ENCODE measurements at places on chromosomes 7 and 10.

DNA sequence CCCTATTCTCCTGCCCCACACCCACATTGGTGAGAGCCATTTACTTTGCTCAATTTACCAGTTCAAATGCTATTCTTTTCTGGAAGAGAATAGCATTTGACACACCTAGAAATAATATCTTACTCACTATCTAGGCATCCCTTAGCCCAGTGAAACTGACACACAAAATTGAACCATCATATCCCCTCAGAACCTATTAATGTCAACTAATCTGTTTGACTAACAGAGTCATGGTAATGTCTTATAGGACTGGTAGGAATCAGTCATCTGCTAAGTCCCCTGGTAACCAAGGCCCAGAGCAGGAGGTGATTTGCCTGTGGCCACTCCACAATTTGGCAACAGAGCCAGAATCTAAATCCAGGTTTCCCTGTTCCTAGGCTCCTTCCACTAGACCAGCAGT lies 63.3 kb downstream of the PPP1R3C start:
- DNase-seq: no peak

DNA sequence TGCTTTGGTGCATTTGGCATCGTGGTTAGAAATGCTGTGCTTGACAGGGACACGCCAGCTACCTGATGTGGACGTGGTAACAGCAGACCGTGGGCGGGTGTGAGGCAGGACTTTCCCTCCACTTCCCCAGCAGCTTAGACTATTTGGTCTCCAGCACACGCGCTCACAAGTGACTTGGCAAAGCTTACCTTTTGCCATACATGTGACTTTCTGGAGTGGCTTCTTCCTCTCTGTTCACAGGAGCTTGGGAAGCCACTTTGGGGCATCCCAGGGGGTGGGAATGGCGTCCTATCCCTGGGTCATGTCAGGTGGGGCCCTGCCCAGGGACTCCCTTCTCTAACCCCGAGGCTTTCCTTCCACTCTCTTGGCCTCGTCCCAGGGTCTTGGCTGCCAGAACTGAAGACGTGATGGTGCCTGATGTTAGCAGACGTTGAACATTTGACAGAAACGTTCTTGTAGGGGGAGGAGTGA lies 228.7 kb upstream of the KLF6 start:
- DNase-seq: peak; percentile 62

DNA sequence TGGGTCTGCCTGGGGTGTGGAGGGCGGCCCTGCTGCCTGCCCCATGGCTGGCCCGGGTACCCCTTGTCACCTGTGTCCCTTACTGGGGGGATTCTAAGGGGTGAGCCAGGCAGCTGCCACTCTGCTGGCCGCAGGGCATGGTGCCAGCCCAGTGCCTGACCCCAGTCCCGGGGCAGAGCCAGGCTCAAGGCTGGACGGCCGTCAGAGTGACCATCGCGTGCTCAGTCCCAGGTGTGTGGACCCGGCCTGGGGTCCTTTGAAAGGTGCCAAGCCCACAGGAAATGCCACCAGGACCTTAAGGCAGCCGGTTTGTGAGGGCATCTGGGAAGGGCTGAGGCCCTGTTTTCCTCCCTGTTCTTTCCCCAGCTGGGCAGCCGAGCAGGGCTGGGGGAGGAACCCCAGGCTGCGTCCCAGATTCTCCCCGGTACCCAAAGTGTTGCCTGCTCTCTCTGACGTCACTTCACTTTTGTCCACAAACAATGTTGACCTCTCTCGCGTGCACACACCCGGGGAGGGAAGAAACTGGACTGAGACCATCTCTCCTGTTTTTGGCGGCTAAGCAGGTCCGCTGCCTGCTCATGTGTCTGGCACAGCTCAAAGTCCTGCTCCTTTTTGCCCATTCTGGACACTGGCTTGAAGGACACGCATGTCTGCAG lies 37.6 kb downstream of the PAPOLB start:
- no peak for DNase-seq

DNA sequence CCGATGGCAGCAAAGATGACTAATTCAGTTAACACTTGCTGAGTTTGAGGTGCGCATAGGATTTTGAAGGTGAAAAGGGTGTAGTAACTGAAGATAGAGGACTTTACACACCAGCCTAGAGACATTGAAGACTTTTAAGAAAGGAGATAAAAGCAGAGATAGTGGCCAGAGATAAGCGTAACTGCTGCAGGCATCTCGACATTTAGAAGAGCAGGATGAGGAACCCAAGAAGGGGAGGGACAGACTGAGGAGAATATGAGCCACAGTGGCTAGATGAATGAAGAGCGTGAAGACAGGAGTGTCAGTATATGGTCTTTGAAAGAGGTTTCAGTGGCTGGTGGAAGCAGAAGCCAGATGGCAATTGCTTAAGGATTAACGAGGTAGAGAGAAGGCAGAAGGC lies 71.6 kb downstream of the CELF2 start:
- DNase-seq: no peak

DNA sequence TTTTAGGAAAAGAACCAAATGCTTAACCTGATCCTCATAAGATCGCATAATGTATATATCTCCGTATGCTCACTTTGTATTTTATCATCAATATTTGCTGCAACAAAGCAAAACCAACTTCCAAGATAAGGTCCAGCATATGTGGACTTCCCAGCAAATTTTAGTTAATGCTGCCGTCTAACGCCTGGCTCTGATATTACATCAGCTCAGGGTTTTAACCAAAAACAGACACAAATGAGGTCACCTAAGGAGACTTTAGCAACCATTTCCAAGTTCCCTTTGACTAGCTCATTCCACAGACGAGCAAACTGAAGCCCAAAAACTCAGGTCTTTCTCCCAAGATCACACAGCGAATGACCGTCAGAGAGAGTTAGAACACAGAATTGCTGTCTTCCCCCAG lies 59.4 kb upstream of the UCN3 start:
- no peak for DNase-seq

DNA sequence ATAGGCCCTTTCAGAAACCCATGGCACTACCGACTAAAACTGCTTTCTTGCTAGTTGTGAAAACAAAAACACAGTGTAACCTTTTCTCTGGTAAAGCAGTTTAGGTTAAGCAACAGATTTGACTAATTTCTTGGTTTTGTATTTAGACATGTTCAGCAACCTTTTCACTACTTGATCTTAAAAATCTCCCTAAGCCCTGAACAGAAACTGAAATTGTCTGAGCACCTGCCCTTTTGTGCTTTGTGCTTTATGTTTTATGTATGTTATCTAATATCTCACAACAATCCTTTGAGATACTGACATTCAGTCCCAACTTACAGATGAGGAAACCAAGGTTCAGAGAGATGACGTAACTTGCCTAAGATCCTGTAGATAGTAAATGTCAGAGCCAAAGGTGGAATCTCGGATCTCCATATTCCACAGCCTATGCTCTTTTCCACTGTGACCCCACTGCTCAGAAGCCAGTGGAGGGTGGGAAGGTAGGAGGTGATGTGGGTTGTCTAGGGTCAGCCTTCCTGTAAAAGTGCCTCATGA lies 146.6 kb downstream of the LCOR start:
- no peak for DNase-seq
